ENCODE measurements at places on chromosomes 3 and 15.
A peak's percentile ranks its signal among the peaks of the same experiment; 100 is the strongest.

GRCh38 chr3:73052857-73053256 lies 8.6 kb upstream of the EBLN2 start:
- DNase-seq = no peak

GRCh38 chr3:57952208-57952631 lies 56.0 kb upstream of the FLNB start:
- DNase-seq = no peak

DNA sequence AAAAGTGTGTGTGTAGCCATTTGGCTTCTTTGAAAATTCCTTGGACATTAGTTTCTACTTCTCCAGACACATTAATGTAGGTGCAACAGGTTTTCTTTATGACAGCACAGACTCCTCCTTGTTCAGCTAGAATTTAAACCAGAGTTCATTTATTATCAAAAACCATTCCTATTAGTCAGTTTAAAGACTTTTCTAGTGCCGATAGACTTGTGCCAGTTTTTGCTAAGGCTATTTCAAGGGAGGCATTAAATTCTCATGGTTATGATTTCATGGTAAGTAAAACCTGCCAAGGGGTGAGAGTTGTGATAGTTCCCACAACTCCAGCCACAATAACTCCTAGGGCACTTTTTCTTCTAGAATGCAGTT lies 20.6 kb upstream of the SENP7 start:
- no peak for DNase-seq

DNA sequence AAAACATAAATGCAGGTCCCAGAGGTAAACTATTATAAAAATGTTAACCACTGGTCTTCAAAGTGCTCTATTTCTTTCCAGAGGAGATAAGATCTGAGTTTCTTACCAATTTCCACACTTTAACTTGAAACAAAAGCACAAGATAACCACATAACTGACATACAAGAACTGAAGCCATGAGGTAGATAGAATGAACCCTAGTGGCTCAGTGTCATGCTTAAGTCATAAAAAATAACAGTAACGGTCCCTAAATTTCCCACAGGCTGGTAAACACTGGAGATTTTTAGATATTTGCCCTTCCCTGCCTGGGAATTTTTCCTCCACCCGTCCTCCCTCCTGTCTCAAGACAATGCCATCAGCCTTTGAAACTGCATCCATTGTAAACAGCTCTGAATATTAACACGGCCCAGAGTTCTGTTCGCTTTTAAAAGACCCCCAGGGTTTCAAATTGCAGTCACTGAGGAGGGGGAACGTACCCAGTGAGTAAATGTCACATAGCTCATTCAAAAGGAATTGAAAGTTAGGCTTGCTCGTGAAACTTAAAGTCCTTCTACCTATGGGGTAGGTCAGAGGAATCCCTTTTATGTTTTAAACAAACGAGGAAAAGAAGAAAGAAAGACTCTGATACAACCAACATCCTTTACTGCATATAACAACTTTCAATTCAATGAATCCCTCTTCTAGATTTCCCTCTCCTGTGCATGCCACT lies 5.7 kb downstream of the LRIG1 start:
- no peak for DNase-seq

- DNase-seq = peak; percentile 80
Measured at GRCh38 chr3:167691366-167691765, 37.6 kb upstream of the WDR49 start.

DNA sequence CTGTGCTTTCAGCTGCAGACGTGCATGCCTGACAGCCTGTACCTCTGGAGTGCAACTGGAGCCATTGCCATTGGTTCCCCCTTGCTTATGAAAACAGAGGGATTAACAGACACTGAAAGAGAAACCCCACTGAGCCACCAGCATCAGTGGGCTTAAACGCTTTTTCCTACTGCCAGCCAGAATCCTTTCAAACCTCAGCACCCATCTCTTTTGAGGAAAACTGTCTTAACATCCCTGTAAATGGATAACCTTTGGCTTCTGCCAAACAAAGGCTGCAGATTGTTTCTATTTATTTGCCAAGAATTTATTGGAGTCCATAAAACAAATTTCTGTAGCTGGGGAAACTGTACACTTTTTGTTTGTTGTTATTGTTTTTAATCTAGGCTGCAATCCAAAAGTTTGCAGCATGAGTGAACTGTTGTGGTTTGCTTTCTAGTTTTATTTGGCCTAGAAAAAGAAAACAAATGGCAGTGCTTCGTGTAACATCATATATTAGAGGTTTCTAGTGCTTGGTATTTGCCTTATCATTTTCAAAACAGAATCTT lies 369.2 kb upstream of the IL12A start:
- no peak for DNase-seq

- no peak for DNase-seq
Measured at GRCh38 chr3:142046320-142047020, 102.9 kb downstream of the TFDP2 start.

DNA sequence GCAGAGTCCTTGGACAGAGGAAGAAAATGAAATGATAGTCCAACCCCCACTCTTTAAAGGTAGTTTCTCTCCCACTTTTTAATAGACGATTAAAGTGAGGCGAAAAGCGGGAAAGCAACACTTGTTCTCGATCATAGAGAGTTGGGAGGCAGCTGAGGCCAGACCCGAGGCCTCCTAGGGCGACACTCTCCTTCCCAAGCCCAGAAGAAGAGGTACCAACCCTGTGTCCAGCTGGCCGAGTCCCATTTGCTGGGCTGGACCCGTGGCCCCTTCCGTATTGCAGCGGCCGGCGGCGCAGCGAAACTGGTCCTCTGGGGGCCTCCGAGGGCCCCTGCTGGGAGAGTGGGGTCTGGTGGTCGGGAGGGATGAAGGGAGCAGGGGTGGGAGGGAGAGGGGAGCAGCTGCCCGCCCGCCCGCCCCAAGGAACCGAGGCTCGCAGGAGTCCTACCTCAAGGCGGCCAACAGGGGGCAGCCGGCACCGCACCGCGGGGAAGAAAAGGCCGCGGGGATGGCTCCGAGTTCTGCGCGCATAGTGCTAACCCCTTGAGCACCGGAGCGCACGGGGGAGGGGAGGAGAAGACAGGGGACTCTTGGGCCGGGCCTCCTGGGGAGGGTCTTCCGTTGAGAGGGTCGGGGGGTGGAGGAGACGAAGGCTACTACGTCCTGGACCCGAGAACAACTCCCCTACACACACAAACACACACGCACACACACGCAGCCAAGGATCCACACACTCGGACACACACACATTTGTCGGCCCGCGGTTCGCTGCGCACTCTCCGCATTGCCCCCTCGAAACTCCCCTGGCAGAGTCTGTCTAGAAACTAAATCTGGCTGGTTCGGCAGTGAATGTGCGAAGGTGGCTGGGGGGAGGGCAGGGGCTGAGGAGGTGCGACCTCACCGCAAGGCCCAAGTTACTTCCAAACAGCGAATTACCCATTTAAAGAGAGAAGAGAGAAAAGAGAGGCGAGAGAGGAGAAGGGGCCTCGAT lies 2.0 kb downstream of the WNT5A start:
- DNase-seq = peak; percentile 95

GRCh38 chr3:52897130-52898122 lies at the start of gene STIMATE:
Gene STIMATE (minus strand): TSS chr3:52897548. CDS start chr3:52897450, 98 bp downstream.
- DNase-seq = peak; percentile 94

- no peak for DNase-seq
Measured at GRCh38 chr15:47414207-47414606, 303.1 kb upstream of the SEMA6D start.

DNA sequence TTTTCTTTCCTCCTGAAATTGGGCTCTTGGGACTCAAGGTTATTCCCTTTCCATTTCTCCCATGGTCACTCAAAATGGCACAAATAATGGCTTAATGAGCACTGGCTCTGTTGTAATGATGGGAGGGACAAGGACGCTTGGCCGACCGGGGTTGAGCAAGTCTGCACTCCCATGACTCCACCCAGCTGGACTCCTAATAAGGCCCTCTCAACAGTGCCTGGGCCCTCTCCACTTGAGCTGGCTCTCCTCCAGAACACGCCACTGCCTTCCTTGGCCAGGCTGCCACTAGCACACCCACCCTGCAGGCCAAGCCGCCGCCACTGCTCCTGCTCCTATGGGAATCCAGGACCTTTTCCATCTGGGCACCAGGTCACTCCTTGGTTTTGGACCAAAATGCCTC lies 42.3 kb downstream of the ADCY5 start:
- no peak for DNase-seq

DNA sequence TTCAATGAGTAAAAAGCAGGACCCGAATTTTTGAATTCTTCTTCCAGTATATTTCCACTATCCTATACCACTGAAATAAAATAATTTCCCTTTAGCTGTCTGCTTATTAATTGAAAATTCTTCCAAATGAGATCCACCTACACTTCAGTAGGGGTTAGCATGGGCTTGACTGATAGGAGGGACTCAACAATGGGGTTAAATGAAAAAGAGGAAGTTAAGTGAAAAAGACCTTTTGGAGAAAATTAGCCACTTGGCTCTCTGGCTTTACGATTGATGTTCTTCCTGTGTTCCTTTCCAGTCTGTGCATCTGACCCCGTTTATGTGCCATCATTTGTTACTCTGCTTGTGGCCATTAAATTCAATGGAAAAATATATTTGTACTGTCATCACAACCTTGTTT lies 54.0 kb upstream of the GCNT3 start:
- no peak for DNase-seq

Measured in Karpas-422 (cell line).